ENCODE measurements at places on chromosomes 4 and X.

DNA sequence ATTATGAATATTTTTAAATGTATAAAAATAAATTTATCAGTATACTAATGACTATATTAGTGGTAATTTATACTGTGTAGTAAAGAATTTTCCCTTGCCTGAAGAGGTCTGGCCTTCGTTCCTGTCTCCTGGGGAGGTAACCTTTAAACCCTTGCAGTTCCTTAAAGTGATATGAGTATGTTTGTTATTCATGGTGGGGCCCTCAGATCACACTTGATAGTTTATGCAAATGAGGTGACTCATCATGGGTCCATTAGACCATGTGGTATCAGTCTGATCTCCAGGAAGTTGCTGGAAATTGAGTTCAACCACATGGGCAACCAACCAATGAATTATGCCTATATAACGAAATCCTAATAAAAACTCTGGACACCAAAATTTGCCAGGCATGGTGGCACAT lies 904.1 kb downstream of the RPA4 start:
- no peak for DNase-seq

GRCh38 chrX:72366178-72366577 lies 60.5 kb upstream of the CITED1 start:
- no peak for DNase-seq

DNA sequence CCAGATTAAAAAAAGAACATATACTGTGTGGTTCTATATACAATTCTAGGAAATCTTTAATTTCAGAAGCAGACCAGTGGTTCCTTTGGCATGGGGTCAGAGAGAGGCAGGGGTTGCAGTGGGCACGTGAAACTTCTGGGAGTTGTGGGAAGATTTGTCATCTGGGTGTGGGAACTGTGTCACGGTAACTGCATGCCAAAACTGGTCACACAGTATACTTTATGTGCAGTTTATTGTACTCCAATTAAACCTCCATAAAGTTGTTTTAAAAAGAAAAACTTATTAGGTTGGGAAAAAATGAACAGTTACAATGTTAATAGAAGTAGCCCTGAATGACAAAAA lies 26.7 kb upstream of the STS start:
- no peak for DNase-seq

DNA sequence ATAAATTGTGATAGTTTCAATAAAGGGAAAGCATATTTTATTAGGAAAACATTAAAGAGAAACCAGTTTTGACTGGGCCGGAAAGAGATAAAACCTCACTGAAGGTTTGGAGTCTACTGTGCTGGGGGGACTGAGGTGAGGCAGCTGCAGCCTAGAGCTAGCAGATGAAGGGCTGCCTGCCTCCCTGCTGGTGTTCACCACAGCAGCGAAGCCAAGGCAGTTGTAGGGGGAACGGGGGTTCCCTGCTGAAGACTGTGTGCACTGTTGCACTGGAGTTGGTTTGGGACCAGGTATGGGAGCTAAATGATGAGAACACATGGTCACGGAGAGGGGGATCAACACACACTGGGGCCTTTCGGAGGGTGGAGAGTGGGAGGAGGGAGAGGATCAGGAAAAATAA lies 546.5 kb upstream of the SMIM31 start:
- DNase-seq, result no peak

- no peak for DNase-seq
Observed at GRCh38 chr4:153146961-153147360, 57.3 kb upstream of the TRIM2 start.

- no peak for DNase-seq
Observed at GRCh38 chr4:141427726-141428296, 207.1 kb downstream of the ZNF330 start.

GRCh38 chr4:8315435-8316250 lies 46.1 kb downstream of the HTRA3 start:
- DNase-seq, result no peak

- no peak for DNase-seq
Observed at GRCh38 chr4:2741626-2742025, 14.5 kb downstream of the TNIP2 start.

DNA sequence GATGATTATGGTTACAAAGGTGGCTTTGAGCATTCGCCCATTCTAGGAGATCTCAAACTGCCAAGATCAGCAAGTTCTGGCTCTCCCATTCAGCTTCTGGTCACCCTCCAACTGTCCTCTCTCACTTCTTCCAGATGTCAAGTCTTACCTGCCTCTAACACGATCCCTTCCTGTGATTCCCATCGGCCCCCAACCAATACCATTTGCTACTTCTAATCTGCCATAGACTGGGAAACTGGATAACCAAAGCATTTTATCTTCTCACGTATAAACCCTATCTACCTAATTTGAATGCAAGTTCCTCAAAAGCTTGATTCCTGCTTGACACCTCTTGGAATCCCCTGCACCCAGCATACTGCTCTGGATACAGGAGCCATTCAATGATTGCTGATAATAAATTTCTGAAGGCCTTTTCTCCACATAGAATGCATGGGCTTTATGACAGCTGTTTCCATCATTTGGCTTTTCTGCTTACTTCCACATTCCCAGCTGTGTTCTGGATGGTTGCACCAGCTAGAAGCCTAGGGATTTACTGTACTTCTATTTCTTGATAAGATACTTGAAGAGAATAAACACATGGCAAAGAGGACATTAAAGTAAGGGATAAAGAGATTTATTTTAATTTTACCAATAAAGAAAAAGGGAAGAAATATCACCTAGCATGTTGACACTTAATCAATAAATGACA lies 9.6 kb downstream of the GPC4 start:
- no peak for DNase-seq

DNA sequence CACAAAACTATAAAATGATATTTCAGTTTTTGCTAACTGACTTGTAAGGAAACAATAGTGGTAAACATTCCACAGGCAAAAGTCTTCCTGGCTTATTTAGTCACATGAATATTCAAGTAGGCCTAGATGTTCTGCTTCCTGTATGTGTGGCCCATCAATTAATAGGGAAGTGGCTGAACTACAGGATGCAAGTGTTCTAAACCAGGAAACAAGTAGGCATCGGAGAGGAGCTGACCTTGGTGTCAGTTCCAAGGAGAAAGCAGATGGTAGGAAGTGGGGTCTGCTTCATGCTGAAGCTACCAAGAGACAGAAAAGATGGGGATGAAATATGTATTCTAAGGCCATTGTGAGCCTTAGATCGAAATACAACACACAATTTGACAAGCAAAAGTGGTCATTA lies 149.7 kb downstream of the ANTXR2 start:
- DNase-seq, result no peak

GRCh38 chr4:2858451-2859217 lies 15.0 kb downstream of the ADD1 start:
- DNase-seq, result no peak

- DNase-seq, result no peak
Observed at GRCh38 chr4:173651651-173652282, 121.7 kb upstream of the HAND2 start.

DNA sequence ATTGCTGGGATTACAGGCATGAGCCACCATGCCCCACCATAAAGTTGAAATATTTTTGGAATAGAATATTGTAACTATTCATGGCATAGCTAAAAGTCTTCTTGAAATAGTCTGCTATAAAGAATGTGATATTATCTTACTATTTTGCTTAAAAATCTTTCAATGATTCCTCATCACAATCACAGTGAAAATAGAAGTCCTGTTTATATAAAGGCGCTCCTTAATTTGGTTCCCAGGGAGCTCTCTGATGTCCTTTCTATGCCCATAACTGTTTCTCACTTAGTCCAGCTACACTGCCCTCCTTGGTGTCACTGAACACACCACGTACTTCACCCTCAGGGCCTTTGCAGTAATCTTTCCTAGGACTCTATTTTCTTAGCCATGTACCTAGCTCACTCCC lies 331.7 kb upstream of the GIMD1 start:
- no peak for DNase-seq

GRCh38 chrX:103927030-103927429 lies 35.4 kb upstream of the TMSB15B start:
- no peak for DNase-seq

GRCh38 chrX:150690126-150690525 lies 3.1 kb upstream of the MTMR1 start:
- DNase-seq, result no peak

DNA sequence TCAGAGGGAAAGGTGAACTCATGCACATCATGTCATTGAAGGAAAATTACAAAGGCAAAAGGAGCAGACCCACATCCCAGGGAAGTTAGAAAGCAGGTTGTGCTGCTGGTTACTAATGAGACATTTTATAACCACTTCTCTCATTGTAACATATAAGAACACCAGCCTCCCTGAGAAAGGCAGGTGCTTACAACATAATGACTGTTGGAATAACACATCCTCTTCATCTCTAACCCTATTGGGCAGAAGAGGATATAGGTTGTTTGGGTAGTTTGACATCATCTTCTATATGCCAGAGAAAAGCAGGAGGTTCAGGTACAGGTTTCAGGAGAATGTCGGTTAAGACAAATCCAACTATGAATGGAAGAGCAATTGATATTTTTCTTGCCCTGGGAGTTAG lies 77.6 kb downstream of the MAOA start:
- no peak for DNase-seq

- no peak for DNase-seq
Observed at GRCh38 chr4:1477045-1477840, 71.0 kb upstream of the NKX1-1 start.

GRCh38 chr4:107913283-107913899 lies 18.0 kb upstream of the CYP2U1 start:
- no peak for DNase-seq

GRCh38 chr4:113476800-113477199 lies 284.7 kb downstream of the CAMK2D start:
- no peak for DNase-seq

- peak; percentile 5 for DNase-seq
Observed at GRCh38 chr4:121462660-121463261, 81.9 kb upstream of the QRFPR start.

DNA sequence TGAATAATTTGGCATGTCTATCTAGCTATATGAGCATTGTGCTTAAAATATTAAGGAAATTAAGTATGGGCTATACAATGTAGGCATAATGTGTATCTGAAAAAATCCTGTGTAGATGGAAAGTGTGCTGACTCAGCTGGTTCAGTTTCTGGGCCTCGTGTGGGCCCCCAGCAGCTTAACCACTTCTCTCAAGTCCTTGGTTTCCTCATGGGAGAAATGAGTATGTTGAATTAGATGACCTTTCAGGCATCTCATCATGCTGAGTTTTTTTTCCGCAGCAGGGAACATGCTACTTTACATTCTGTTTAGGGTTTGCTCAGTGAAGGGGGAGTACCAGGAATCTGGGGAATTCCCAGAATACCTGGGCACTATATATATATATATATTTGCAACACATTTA lies 30.5 kb downstream of the RHOH start:
- DNase-seq, result no peak

DNA sequence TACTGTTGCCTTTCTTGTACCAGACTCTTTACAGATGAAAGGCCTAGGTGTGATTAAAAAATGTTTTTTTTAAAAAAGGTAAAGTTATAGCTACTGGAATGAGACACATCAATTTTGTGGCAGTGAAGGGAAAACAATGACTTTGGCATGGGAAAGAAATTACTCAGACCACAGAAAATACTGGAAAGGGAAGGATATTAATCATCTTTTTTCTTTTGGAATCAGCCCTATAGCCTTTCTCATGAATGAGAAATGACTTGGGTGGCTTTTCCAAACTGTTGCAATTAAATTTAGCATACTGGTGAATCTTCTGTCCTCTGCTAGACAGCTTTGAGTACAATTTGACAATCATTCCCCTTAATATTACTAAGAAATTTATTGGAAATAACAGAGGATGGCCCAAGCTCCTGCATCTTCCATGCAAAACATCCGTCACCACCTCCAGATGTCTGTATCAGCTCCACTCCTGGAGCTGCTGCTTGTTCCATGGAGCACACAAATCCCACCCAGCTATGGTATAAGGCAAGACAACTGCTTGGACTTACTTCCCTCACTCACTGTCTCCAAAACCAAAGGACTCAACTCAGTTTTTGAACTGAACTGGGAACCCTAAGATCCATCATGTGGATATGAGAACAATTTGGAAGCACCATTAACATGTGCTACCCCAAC lies 97.6 kb upstream of the ARSJ start:
- DNase-seq, result no peak

DNA sequence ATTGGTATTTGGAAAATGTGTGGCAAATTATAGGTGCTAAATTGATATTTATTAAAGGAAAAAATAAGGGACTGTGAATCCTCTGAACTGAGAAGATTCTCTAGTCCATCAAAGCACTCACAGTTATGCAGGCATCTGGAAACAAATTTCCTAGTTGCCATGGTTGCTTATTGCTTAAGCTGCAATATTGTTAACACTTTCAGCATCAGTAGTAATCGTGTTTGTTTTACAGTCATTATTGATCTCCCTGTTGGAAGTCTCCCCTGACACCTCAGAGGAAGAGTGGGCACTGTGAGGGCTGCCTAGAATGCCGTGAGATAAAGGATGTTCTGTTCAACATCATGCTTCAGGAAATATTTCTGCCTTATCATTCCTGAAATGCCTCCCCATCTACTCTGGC lies 2004.3 kb upstream of the ADGRL3 start:
- DNase-seq, result no peak

- DNase-seq, result no peak
Observed at GRCh38 chrX:103276581-103277002, at the start of gene TCEAL5. TCEAL5 (minus strand) TSS chrX:103276750; CDS start chrX:103274563, 2,187 bp downstream.

DNA sequence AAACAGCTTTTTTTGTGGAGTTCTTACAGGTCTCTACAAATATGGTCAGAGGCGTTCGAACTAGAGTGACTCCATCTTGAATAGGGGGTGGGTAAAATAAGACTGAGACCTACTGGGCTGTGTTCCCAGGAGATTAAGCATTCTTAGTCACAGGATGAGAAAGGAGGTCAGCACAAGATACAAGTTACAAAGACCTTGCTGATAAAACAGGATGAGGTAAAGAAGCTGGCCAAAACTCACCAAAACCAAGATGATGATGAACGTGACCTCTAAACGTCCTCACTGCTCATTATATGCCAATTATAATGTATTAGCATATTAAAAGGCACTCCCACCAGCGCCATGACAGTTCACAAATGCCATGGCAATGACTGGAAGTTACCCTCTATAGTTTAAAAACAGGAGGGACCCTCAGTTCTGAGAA lies 42.8 kb upstream of the SPP1 start:
- DNase-seq, result no peak

DNA sequence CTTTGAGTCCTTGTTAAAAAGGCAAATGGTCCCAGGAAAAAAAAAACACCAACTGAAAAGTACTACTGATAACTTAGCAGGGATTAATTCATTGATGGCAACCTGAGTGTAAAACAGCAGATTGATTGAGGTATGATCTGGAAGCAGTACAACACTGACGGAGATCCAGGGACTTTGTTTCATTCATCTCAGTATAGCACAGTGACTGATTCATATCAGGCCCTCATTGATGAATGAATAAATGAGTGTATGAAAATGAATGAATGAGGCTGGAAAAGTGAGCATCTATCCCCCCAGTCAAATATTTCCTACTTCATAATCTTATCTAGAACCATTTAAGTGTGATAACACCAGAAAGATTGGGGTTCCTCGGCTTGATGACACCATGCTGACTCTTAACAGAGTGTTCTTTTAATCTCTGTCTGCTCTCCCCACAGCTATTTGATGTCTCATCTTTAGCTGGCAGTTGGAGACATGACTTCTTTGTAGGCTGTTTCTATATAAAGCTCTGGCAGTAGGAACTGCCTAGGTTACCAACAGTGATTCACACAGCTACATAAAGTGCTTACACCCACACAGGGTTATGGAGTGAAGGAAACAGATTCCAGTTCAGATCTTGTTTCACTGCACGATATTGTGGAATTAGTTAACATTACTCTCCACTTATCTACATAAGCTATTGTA lies 18.6 kb upstream of the RNF128 start:
- no peak for DNase-seq

GRCh38 chr4:181077341-181077740 lies 1165.9 kb upstream of the TENM3 start:
- DNase-seq, result no peak

GRCh38 chr4:111400741-111401140 lies 744.5 kb upstream of the FAM241A start:
- no peak for DNase-seq

Measured in activated CD4-positive, alpha-beta T cell treated with anti-CD3 and anti-CD28 coated beads, Interleukin-2, amount 50 U/mL, for 1 hour (primary cell).